A549 treated with CORT108297 at 1 μM for 4 hours (cell line): ENCODE measurements at places on chromosomes 1 and 21. TPM values are rescaled to one million over a fixed set of nuclear protein-coding genes. Genes with fewer than 3 reads are reported as not detected.

The ERRFI1 gene
- 87.0 to 129 TPM (median 117 TPM) in 5 replicates for total RNA-seq

The PPFIA4 gene
- total RNA-seq: 0.33 to 0.52 TPM (median 0.44 TPM) in 5 replicates

The ADORA3 gene
- total RNA-seq: not detected in 5 replicates

The CDCA8 gene
- total RNA-seq: 45.8 to 49.2 TPM (median 46.8 TPM) in 5 replicates

The VWA5B1 gene
- total RNA-seq: not detected in 5 replicates

The FCER1A gene
- total RNA-seq: not detected in 5 replicates

The GPR153 gene
- total RNA-seq: 0.76 to 1.5 TPM (median 1.4 TPM) in 5 replicates

The BEND5 gene
- total RNA-seq: not detected in 5 replicates

The SLC35D1 gene
- total RNA-seq: 6.1 to 7.5 TPM (median 6.6 TPM) in 5 replicates

The CCDC190 gene
- total RNA-seq: not detected in 5 replicates

The MATN1 gene
- 0.03 to 0.15 TPM (median 0.06 TPM) in 4 of 5 replicates, not detected in the other for total RNA-seq

The DENND2C gene
- total RNA-seq: 0.29 to 0.57 TPM (median 0.39 TPM) in 5 replicates

The FCER1G gene
- total RNA-seq: 0.16 to 0.36 TPM in 2 of 5 replicates, not detected in the others

The AQP10 gene
- total RNA-seq: not detected in 5 replicates

The DDAH1 gene
- total RNA-seq: 5.3 to 7.5 TPM (median 6.6 TPM) in 5 replicates

The AMIGO1 gene
- total RNA-seq: 0.84 to 1.3 TPM (median 1.2 TPM) in 5 replicates

The TRIM67 gene
- total RNA-seq: 0.14 to 0.25 TPM (median 0.20 TPM) in 5 replicates

The FAM177B gene
- not detected in 5 replicates for total RNA-seq

The RBM11 gene
- total RNA-seq: not detected in 5 replicates

The LIN28A gene
- 0.03 TPM in 1 of 5 replicates, not detected in the others for total RNA-seq

The PLEKHG5 gene
- 2.4 to 4.5 TPM (median 3.2 TPM) in 5 replicates for total RNA-seq

The DCST2 gene
- 0.35 to 0.57 TPM (median 0.46 TPM) in 5 replicates for total RNA-seq

The EDN2 gene
- total RNA-seq: 6.9 to 11.0 TPM (median 10.3 TPM) in 5 replicates

The RNF186 gene
- not detected in 5 replicates for total RNA-seq

The DCDC2B gene
- total RNA-seq: not detected in 5 replicates

The CELA2B gene
- total RNA-seq: 0.29 TPM in 1 of 5 replicates, not detected in the others

The SRP9 gene
- total RNA-seq: 243 to 352 TPM (median 251 TPM) in 5 replicates

The PRR9 gene
- not detected in 5 replicates for total RNA-seq

The KRTAP19-1 gene
- not detected in 5 replicates for total RNA-seq

The SPRR2F gene
- not detected in 5 replicates for total RNA-seq

The RHD gene
- not detected in 5 replicates for total RNA-seq

The TCHHL1 gene
- total RNA-seq: not detected in 5 replicates

The KIRREL1 gene
- 23.8 to 37.3 TPM (median 32.8 TPM) in 5 replicates for total RNA-seq

The CRNN gene
- not detected in 5 replicates for total RNA-seq

The FCRL4 gene
- not detected in 5 replicates for total RNA-seq

The MAP3K7CL gene
- 1.5 to 2.2 TPM (median 1.8 TPM) in 5 replicates for total RNA-seq

The IGSF3 gene
- total RNA-seq: 17.1 to 24.2 TPM (median 20.8 TPM) in 5 replicates

The PARS2 gene
- 3.6 to 5.4 TPM (median 4.8 TPM) in 5 replicates for total RNA-seq

The KLF17 gene
- total RNA-seq: 0.27 to 0.50 TPM (median 0.34 TPM) in 5 replicates

The FLG gene
- total RNA-seq: 0.01 TPM in 2 of 5 replicates, not detected in the others

The ANXA9 gene
- 0.63 to 1.1 TPM (median 0.85 TPM) in 5 replicates for total RNA-seq

The CHD1L gene
- total RNA-seq: 31.7 to 35.4 TPM (median 32.3 TPM) in 5 replicates

The KRTAP22-2 gene
- total RNA-seq: not detected in 5 replicates
